ENCODE measurements at places on chromosomes 13 and 19. TPM values are rescaled to one million over a fixed set of nuclear protein-coding genes. Genes with fewer than 3 reads are reported as not detected.
A peak's percentile ranks its signal among the peaks of the same experiment; 100 is the strongest.

Gene PNKP
- 122 TPM for total RNA-seq

Gene ZNF177
- total RNA-seq, result 0.78 TPM

Gene NLRP11
- total RNA-seq, result not detected

Gene CPB2
- total RNA-seq, result 1.8 TPM

Gene KLK12
- total RNA-seq, result not detected

Gene DYRK1B
- total RNA-seq, result 21.1 TPM

Gene SLC6A16
- total RNA-seq, result 1.6 TPM

Gene ZNF564
- 5.2 TPM for total RNA-seq

Gene SOX21
- 0.26 TPM for total RNA-seq

Gene LILRB2
- total RNA-seq, result 0.78 TPM

Gene ZNF850
- total RNA-seq, result 1.3 TPM

GRCh38 chr19:8517551-8518442 is 3.8 kb upstream of the ZNF414 start:
- no peak for DNase-seq

DNA sequence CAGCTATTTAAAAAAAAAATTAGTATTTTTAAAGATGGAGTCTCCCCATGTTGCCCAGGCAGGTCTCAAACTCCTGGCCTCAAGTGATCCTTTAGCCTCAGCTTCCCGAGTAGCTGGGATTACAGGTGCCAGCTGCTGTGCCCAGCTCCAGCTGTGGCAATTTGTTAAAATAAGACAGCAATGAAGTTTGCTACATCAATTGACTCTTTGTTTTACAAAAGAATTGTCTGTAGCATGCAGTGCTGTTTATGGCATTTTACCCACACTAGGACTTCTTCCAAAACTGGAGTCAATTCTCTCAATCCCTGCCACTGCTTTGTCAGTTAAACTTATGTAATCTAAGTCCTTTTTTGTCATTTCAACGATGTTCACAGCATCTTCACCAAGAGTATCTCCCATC is 49.3 kb downstream of the NDFIP2 start:
- DNase-seq, result no peak

- peak; percentile 57 for DNase-seq
Observed at GRCh38 chr19:42634409-42635232, 39.9 kb upstream of the CEACAM8 start.

- DNase-seq, result peak; percentile 36
Observed at GRCh38 chr13:114119196-114119595, 13.2 kb downstream of the RASA3 start.

- DNase-seq, result no peak
Observed at GRCh38 chr19:1382250-1382649, 1.5 kb upstream of the NDUFS7 start.

DNA sequence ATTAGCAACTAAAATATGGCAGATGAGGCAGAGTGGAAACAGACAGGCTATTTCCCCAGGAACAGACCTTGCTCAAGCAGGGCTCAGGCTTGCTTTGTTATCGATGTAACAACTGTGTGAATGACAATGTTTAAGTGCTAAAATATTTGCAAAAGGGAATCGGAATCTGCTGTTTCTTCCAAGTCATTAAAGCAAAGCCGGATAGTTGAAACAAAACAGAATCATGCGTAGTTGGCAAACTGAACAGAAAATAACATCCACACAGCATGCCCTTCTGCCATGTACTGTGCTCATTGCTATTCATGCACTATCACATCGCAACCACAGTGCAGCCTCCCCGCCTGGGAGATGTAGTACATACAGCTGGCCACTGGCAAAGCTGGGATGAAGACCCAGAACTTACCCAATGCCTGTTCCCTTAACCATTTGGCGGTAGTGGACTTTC is 799.1 kb downstream of the DIAPH3 start:
- no peak for DNase-seq

GRCh38 chr13:96963786-96964475 is 30.3 kb downstream of the OXGR1 start:
- no peak for DNase-seq

- DNase-seq, result no peak
Observed at GRCh38 chr13:67588607-67589006, 358.5 kb upstream of the PCDH9 start.

DNA sequence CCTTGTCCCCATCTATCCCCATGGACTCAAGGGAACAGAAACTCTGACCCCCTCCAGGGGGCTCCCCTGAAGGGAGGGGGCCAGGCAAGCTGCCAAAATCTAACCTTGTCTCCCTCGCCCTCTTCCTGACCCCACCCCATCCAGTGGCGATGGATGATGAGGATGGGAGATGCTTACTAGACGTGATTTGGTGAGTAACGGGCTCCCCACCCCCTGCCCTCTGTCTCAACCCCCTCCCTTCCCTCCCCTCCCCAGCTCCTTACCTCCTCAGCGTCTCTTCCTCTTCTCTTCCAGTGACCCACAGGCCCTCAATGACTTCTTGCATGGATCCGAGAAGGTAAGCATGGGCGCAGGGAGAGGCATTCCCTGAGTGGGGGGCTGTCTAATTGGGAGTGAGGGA is 39.8 kb upstream of the EHD2 start:
- DNase-seq, result no peak

DNA sequence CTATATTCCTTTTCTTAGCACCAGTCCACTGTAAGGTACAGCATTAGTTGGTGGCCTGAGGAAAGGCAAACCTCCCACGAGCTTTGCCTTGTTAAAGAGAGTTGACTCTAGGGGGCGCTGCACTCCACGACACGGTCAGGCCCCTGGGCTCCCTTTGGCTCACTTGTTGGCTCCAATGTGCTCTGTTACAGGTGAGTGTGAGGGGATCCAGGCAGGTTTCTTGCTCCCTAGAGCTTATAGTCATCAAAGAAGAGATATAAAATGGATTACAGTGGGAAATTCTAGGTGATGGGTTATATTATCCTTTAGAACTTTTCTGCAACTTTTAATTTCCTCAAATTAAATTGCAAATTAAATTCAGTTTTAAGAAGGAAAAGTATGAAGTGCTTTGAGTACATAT is 3.7 kb downstream of the WDR87 start:
- peak; percentile 89 for DNase-seq

GRCh38 chr13:43414111-43414510 is 372.7 kb downstream of the ENOX1 start:
- DNase-seq, result no peak

DNA sequence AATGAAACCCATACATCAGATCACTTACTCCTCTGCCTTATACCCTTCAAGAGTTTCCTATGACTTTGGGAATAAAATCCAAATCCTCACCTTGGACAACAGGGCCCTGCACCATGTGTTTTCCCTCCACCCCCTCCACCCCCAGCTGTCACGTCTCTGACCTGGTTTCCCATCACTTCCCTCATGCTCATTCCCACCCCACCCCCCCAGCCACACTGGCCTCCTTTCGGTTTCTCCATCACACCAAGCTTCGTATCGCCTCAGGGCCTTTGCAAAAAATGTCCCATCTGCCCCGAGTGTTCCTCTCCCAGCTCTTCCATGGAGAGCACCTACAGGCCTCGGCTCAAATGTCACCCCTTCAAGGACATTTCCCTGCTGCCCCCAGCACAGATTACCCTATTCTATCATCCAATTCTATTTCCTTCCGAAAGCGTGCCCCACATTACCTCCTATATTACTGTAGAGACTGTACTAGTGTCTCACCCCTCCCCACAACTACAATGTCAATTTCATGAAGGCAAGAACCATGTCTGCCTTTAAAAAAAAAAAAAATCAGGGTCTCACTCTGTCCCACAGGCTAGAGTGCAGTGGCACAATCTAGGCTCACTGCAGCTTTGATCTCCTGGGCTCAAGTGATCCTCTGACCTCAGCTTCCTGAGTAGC is 16.8 kb upstream of the FFAR2 start:
- DNase-seq, result no peak

DNA sequence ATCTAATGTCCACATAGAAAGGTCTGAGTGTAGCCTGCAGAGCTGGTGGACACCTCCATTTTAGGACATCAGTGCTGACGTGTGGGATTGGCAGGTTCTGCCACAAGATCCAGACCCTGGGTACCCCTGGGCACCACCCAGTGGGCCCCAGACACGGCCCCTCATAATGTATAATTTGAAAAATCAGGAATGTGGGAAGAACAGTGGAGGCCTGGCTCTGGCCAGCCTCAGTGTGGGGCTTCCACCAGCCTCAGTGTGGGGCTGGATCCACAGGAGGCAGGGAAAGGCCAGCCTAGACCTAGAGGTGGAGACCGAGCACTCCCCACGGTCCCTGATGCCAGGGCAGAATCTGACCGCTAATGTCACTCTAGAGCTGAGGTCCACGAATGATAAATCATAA is 150.7 kb upstream of the SOX1 start:
- no peak for DNase-seq

- no peak for DNase-seq
Observed at GRCh38 chr13:47426126-47426849, 529.4 kb upstream of the HTR2A start.

DNA sequence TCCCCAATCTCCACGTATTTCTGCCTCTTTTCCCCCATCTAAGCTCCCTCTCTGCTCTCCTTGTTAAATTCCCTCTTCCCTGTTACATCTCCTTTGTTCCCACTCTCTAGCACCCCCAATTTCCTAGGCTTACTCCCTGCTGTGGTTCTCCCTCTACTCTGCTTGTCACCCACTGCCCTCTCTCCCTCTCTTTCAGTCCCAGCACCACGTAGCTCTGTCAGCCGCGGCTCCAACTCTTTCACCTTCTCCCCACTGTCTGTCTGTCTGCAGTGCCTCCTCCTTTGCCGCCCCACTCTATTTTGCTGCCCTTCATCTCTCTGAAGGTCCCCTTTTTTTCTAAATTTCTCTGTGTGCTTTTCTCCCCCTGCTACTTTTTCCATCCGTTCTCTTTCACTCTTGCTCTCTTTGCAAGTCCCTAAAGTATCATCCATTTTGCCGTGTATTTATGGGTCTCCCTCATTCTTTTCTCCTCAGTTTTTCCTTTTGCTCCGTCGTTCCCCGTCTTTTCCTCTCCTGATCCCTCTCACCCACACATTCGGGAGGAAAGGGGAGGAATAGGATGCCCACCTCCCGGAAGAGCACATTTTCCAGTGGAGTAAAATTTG is 937 bp downstream of the ZNF841 start:
- no peak for DNase-seq

Data from body of pancreas (tissue), 4 donors.